ENCODE measurements at places on chromosomes 2 and 18.

DNA sequence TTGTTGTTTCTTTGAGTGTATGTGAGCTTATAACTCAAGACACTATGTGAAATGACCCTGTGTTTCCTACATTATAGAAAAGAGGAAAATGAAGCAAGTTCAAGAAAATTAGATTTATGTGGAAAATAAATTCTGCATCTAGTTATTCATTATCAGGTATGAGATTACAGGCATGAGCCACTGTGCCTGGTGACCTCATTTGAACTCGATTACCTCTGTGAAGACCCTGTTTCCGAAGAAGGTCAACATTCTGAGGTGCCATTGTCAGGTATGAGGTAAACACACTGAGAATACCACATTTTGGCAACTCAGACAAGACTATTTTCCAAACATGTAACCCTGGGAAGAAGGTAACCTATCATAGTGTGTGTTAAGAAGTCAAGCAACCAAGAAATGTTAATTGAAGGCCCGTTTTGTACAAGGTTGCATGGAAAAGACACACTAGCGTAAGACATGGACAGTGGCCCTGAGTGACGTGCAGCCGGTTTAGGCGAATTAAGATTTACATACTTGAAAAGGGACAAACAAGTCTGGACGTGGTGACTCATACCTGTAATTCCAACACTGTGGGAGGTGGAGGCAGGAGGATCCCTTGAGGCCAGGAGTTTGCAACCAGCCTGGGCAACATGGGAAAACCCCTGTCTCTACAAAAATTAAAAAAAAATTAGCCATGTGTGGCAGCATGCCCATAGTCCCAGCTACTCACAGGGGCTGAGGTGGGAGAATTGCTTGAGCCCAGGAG lies 186.6 kb downstream of the NEDD4L start:
- DNase-seq = no peak

DNA sequence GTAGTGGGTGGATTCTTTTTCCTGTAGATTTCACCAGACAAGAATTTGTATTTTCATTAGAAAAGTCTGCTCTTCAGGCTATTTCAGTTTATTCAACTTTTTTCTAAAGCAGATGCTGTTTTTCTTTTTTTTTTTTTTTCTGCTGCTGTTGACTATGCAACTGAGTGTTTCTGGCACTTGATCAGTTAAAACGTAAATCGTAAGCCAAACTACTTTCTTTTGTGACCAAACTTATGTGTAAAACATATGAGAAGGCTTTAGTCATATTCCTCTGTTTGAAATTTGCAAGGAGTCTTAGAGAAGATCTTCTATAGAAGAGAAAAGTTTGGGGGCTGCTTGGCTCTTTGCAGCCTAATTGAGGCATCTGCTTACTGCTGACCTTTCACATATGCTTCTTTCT lies 170.1 kb downstream of the PARD3B start:
- DNase-seq = no peak

DNA sequence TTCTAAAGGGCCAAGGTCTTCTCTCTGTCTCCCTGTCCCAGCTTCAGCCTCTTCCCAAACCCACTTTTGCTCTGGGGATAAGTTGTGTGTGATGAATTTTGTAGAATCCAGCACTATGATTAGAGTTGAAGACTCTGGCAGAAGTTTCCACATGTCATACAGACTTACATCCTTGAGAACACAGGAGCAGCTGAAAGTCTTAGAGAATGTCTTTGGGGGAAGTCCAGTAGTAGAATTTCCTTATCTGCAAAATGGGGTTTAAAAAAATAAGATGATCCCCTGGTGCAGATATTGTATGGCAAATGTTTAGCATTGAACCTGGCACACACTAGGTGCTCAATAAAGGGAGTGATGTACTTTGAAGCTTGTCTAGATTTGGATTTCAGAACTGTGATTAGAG lies 65.2 kb downstream of the TMEM247 start:
- DNase-seq = no peak

DNA sequence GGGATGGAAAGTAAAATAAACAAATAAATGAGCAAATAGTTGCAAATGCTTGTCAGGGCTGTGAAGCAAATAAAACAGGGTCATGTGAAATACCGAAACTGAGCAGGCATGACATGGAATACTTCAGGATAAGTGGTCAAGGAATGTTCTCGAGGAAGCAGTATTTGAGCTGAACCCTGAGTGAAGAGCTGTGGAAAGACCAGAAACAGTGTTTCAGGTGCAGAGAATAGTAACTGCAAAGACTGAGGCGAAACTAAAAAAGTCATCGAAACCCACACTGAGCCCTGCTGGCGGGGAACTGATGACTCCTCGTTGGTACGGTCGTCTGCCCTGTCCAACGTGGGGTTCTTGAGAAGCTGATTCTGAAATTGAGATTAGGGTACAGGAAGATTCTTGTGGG lies 27.2 kb upstream of the MYCN start:
- no peak for DNase-seq

GRCh38 chr2:144414324-144414845 lies 105.5 kb downstream of the ZEB2 start:
- DNase-seq = no peak

- no peak for DNase-seq
These were observed 1.3 kb downstream of the HSPD1 start for GRCh38 chr2:197498235-197498936.

GRCh38 chr18:5543036-5543680 lies 639 bp downstream of the EPB41L3 start:
- no peak for DNase-seq

GRCh38 chr2:26054598-26055348 lies 20.9 kb downstream of the RAB10 start:
- DNase-seq = no peak

DNA sequence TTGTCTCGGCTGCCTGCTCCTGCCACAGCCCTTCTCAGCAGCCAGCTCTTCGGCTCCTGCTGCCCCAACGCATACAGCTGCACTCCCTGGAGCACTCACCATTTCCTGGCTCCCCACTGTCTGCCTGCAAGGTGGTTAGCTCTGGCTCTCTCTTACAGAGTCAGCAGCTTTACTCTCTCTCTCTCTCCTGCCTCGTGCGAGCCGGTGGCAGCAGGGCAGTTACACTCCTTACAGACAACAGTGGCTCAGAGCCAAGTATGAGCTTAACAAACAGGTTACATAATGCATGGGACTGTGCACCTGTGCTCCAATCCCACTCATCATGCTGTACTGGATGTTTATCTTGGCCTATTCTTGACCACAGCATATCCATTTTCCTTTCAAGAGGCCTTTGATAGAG lies 47.4 kb upstream of the DNAJC10 start:
- no peak for DNase-seq

GRCh38 chr2:219542931-219543595 lies 546 bp downstream of the CHPF start:
- no peak for DNase-seq

DNA sequence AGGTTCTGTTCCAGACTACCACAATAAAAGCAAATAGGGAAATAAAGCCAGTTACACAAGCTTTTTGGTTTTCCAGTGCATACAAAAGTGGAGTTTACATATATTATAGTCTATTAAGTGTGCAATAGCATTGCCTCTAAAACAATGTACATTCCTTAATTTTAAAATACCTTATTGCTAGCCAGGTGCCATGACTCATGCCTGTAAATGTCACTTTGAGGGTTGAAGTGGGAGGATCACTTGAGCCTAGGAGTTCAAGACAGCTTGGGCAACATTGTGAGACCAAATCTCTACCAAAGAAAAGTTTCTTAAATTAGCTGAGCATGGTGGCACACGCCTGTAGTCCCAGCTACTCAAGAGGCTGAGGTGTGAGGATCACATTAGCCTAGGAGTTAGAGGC lies 52.9 kb upstream of the IMP4 start:
- DNase-seq = no peak

- no peak for DNase-seq
These were observed 75.3 kb upstream of the RIOK3 start for GRCh38 chr18:23377669-23378301.

- DNase-seq = no peak
These were observed 7.0 kb downstream of the KRCC1 start for GRCh38 chr2:88048541-88048940.

- no peak for DNase-seq
These were observed 5.6 kb downstream of the KCNE4 start for GRCh38 chr2:223057569-223057968.

DNA sequence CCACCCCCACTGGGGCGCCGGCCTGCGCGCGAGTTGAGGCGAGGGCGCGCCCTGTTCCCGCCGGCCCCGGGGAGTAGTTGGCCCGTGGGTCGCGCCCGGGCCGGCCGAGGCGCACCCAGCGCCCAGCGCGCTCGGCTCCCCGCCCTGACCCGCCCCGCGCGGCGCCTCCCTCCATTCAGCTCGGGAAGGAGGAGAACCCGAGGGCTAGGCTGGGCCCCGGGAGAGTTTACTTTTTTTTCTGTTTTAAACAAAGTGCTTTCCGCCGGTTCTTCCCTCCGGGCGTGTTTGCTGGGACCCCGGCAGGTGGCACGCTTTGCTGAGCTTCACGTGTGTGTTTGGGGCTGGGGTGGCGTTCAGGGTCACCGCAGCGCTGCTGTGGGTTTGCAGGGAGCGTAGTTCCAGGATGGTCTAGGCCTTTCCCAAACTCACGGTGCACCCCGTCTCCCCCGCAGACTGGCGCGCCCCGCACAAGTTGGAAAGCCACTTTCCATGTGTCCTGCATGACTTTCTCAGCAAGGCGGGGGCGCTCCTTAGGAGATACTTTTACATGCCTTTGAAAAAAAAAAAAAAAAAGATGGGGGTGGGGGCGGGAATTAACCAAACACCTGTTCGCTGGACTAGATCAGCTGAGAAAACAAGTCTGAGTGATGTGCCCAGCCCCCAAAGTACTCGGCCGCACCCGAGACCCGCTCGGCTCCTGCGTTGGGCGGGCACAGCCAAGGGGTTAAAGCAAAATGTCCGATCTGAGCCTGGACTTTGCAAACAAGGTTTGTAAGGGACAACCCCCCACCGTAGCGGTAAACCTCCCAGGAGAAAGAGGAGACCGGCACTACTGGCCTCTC lies 825 bp downstream of the ITGA6 start:
- peak; percentile 47 for DNase-seq

DNA sequence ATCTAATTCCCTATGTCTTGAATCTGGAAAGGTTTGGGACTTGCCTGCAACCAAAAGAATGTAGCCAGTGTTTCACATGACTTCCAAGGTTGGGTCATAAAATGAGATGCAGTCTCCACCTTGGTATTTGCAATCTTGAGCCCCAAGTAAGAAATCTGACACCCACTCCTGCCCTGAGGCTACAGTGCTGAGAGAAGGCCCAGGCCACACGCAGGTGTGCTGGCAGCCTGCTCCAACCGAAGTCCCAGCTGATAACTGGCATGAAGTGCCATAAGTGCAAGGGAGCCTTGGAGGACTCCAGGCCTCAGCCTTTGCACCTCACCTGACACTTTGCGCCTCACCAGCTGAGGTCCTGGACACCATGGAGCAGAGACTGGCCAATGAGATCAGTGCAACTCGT lies 182.7 kb downstream of the ANAPC1 start:
- DNase-seq = no peak

- DNase-seq = no peak
These were observed 33.3 kb downstream of the ANTXR1 start for GRCh38 chr2:69046221-69046662.

- DNase-seq = no peak
These were observed 938.1 kb downstream of the CPS1 start for GRCh38 chr2:211494536-211494935.

DNA sequence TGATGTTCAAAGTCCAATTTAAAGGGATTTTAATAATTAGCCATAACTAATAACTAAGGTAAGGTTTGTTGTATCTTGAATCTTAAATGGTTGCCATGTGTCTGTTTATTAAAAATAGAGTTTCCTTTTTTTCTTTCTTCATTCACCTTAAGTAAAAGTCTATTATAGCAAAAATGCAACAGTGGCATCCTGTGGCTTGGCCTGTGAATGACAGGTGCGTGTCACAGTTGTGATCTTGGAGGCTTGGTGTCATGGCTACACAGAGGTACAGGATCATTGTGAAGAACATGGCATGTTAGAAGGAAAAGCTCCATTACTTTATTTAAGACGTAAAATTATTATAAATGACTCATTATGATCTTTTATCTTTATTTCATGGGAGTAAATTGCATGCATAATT lies 246.1 kb downstream of the BCL2 start:
- no peak for DNase-seq

- DNase-seq = no peak
These were observed 109.2 kb upstream of the THOC1 start for GRCh38 chr18:377088-377487.

- DNase-seq = no peak
These were observed 695.9 kb downstream of the EPHA4 start for GRCh38 chr2:220876080-220876824.

DNA sequence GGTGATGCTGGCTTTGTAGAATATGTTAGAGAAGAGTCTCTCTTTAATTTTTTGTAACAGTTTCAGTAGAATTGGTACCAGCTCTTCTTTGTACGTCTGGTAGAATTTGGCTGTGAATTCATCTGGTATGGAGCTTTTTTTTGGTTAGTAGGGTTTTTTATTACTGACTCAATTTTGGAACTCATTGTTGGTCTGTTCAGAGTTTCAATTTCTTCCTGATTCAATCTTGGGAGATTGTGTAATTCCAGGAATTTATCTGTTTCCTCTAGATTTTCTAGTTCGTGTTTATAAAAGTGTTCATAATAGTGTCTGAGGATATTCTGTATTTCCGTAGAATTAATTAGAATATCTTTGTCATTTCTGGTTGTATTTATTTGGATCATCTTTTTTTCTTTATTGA lies 943.5 kb downstream of the TRIB2 start:
- DNase-seq = no peak

- DNase-seq = no peak
These were observed 82.3 kb upstream of the SPRED2 start for GRCh38 chr2:65514555-65515195.

GRCh38 chr2:2810504-2810903 lies 479.4 kb upstream of the MYT1L start:
- DNase-seq = no peak

DNA sequence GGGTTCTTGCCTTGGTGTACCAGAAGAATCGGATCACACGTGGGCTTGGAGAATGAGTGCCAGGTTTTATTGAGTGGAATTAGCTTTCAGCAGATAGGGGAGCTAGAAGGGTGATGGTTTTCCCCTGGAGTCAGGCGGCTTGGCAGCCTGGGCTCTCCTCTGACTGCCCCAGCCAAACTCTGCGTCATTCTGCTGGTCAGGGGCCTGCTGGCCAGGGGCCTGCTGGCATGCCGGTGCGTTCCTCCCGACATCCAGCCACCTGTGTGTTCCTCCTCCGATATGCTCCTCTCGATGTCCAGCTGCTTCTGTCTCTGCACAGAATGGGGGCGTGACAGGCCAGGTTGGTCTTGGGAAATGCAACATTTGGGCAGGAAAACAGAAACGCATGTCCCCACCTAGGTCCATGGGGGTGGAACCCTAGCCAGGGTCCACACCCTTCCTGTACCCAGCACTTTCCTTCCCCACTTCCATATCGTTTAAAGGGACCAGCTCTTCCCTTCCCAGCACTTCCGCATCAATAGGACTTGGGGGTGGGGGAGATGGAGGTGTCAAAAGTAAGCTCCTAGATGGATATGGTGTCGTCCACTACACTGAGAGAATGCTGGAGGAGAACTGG lies 85.3 kb downstream of the VWA3B start:
- no peak for DNase-seq
